ENCODE measurements at places on chromosomes 7 and 10.

- no peak for DNase-seq
Measured at GRCh38 chr7:12578930-12579640, 8.6 kb downstream of the SCIN start.

- DNase-seq: no peak
Measured at GRCh38 chr10:56266120-56266519, 94.9 kb downstream of the ZWINT start.

DNA sequence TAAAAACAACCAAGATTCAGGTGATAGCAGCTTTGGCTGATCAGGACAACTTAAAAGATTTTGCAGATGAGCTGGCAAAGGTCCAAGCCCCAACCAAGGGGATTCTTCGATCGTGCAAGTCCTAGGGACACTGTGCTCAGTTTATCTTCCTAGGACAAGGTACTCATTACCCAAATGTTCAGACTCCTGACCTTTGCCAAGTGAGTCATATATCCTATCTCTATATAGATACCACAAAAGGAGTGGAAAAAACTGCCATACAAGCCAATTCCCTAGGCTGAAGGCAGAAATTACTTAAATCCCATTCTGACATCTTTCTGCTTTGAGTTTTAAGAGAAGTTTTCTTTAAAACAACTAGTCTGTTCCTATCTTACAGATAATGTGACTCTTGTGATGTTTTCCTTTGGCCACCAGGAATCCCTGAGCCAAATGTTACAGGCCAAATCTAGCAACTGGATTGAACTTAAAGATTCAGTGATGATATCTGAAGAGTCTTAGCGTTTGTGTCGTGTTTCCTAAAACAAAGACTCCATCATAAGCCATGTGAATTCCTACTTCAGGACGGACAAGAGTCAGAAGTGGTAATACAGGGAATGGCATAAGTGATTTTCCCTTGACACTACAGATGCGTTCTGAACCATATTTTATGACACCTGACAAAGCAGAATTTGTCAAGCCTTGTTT, 142.6 kb upstream of the ASAH2 start:
- DNase-seq: no peak

- no peak for DNase-seq
Measured at GRCh38 chr7:29975561-29975960, 14.0 kb downstream of the SCRN1 start.

DNA sequence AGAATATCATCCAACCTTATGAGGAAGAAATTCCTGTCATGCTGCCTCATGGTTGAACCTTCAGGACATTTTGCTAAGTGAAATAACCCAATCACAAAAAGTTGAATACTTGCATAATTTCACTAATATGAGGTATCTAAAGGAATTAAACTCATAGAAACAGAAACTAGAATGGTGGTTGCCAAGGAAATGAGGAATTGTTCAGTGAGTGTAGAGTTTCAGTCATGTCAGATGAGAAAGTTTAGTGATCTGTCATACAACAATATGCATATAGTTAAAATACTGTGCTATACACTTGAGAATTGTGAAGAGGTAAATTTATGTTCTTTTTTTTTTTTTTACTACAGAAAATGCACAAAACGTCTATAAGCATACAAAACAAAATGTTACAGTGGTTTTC, 60.7 kb downstream of the R3HCC1L start:
- DNase-seq: no peak

- DNase-seq: no peak
Measured at GRCh38 chr10:34730726-34731125, 84.4 kb downstream of the PARD3 start.

DNA sequence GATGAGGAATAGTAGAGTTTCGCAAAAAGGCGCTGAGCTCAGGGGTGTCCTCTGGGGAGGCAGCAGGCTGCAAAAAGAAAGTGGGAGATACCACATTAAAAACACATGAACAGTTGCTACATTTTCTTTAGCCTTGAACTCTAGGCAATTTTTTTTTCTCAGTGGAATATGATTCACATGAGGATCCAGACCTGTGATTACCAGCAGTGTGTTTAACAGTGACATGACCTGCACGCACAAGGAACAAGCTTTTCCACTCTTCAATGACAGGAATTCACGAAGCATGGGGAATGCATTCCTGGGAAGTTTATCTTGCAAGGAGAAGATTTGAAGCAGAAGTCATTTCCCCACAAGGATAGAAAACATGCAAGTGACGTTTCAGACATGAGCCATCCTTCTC, 161.6 kb downstream of the ITGA8 start:
- no peak for DNase-seq

DNA sequence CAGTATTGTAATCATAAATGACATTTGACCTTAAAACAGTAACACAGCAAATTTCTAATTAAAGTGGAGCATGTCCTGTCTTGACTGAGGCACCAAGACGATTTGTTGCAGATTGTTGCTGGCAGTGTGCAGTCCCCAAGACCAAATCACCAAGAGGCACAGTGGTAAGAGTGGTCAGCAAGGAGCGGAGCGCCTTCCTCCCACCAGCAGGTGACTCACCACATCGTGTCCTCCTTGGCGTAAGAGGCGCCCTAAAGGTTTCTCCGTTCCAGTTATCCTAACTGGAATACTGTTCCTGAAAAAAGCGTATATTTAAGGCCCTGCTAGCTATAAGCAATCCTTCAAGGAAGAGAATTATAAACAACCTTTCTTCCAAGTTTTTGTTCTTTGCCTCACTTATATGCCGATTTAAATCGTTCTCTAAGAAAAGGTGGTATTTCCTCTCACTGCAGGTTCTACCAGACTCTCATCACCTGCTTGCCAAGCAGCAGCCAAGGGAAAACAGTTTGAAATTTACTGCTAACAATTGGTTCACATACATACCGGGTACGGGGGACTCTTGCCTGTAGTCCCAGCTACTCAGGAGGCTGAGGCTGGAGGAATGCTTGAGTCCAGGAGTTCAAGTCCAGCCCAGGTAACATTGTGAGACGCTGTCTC, 10.7 kb upstream of the REPIN1 start:
- DNase-seq: no peak

DNA sequence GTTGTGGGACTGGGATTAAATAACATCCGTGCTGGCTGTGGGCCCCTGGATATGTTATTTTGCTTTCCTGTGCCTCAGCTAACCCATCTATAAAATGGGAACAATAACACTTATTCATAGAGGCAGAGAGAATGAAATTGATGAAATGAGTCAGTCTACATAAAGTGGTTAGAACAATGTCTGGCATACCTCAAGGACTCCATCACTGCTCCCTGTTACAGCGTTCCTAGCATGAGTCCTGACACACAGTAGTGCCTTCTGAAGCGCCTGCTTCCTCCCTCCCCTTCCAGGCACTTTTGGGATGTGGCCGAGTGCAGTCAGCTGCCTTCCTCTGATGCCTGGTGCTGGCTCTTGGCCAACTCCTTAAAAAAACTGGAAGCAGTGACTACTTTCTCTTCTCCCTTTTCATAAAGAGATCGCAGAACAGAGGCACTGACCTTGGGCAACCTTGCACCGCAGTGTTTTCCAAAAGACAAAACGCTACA, 108.4 kb upstream of the ZMIZ1 start:
- DNase-seq: peak; percentile 68

GRCh38 chr7:90053094-90053493, 101.2 kb upstream of the STEAP1 start:
- no peak for DNase-seq

- DNase-seq: no peak
Measured at GRCh38 chr7:44103923-44104859, at the start of gene AEBP1. Gene AEBP1, plus strand, starts transcription at chr7:44104345. Its CDS starts 321 bp downstream, at chr7:44104666.

DNA sequence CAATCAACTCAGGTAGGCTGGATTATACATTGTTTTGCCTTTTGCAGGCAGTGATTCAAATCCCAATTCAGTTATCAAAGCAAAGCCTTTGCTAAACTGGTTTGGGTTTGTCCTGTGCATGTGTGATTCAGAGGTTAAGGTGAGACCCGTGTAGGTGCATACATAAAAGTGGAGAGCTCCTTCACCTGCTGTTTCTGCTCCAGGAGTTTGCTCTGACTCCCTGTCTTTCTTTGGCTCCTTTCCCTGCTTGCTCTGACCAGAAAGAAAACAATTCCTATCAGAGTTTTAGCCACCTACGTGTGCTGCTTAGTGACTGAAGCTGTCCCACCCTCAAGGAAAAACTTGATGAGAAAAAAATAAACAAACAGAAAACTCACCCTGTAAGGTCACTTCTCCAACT, 101.1 kb downstream of the TPST1 start:
- no peak for DNase-seq

DNA sequence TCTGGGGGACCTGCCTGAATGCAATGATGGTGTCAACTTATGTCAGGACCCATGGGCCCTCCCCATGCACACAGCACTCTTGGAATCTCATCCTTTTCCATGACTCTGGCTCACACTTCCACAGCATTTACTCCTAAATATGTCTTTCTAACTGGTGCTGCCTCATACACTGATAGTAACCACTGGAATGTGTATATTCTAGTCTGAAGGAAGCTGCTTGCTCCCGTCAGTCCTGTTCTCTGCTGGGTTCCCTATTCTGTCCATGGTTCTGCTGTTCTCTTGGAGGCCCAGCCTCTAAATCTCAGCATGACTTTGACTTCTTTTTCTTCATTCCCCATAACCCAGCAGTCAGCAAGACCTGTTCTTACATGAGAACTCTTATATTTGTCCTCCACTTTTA, 1055.1 kb downstream of the KCNMA1 start:
- no peak for DNase-seq

GRCh38 chr10:30034433-30035137, 24.8 kb downstream of the JCAD start:
- no peak for DNase-seq

DNA sequence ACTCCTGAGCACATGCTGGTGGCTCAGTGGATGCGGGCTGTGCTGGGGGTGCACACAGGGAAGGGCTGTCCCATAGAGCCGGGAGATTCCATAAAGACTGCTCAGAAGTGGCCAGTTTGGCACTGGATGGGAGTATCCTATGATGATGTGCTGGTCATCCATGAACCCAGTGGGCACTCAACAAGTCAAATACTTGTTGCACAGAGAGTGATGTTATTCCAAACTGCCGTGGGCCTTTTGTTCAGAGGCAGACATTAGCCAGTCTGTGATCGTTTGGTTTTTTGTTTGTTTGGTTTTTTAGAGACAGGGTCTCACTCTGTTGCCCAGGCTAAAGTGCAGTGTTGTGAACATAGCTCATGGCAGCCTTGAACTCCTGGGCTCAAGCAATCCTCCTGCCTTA, 30.9 kb upstream of the SAMD8 start:
- no peak for DNase-seq

- no peak for DNase-seq
Measured at GRCh38 chr10:79392020-79392398, 44.7 kb downstream of the PPIF start.

DNA sequence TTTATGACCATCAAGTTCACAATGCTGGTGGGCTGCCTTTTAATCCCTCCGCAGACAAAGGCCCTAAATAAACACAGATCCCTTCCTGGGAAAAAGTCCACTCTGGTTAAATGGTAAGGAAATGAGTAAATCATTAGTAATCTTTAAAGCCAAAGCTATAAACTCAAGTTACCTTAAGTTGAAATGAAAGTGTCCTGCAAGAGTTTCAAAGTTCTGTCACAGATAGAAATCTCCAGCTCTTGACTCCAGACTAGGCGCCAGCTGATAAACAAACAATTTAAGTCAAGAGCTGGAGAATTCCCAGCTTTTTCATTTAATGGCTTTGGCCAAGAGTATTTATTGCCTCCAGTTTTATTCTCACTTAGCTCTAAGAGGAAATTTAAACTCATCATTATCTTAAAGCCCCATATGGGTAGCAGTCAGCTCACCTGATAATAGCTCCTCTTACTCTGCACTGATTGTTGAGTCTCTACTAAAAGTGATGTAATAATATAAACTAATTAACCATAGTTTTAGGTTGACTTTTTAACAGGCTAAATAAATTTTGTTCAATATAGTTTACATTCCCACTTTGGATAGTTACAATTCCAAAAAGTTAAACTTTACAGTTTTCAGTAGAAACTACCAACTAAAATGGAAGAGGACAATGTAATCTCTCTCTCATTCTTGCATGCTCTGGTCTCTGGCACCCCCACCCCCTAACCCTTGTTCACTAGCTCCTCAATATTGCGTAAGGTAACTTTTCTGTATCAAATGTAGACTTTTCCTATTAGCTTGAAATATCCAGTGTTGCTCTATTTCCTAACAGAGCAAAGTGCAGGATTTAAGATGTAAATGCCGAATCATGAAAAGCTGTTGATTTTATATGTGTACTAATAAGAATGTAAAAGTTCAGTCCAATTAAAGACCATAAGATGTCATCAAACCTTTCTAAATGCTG, 56.1 kb downstream of the HIBADH start:
- DNase-seq: no peak

- DNase-seq: no peak
Measured at GRCh38 chr10:6119962-6120361, 31.1 kb downstream of the RBM17 start.

DNA sequence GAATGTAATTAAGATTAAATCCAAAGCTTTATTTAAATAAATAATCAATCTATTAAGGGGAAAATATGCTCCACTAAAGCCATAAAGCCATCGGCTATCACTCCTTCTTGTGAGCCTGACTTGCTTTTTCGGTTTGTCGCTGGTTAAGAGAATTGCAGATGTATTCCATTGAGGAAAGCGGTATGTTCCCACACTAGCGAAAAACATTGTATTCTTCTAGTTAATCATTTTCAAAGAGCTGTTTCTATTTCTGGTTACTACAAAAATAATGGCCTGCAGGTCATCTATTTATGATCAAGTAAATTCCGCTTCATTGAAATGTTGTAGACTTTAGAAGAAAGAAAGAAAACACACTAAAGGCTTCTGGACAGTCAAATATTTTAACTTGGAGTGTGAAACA, 173.4 kb downstream of the CACNB2 start:
- DNase-seq: no peak

DNA sequence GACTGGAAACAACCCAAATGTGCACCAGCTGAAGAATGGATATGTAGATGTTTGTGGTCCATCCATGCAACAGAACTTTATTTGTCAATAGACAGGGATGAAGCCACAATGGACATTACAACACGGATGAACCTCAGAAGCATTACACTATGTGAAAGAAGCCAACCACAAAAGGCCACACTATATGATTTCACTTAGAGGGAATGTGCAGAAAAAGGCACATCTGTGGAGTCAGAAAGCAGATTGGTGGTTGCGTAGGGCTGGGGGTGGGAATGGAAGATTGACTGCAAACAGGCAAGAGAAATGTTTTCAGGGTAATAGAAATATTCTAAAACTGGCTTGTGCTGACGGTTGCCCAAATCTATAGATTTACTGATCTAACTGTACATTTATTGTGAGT, 34.3 kb upstream of the WASHC2A start:
- no peak for DNase-seq

GRCh38 chr7:101746314-101746713, 71.1 kb upstream of the CUX1 start:
- DNase-seq: no peak

DNA sequence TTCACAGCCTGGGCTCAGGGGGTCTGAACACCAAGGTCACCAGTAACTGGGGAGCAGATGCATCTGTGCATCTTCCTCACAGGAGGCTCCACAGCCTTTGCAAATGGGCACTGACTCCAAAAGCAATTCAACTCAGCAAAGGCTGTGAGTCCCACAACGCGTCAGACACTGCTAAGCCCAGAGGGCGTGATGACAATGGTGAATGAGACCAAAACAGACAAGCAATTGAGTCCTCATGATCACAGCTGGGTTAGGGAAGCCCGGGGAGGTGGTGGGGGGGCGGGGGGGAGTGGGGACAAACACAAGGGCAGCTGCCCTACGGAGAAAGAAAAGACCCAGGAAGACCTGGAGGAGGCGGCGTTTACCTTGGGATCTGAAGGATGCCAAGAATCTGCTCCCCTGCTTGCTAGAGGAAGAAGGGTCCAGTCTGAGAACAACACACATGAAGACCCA, 61.6 kb upstream of the RNF32 start:
- DNase-seq: no peak

All from Right ventricle myocardium superior (tissue), 1 donor.